CD8-positive, alpha-beta memory T cell (primary cell): ENCODE measurements at places on chromosomes 5 and 9. TPM values are rescaled to one million over a fixed set of nuclear protein-coding genes. Genes with fewer than 3 reads are reported as not detected.

- no peak for DNase-seq
Measured at GRCh38 chr9:8366161-8366926, 566.8 kb upstream of the DMAC1 start.

DNA sequence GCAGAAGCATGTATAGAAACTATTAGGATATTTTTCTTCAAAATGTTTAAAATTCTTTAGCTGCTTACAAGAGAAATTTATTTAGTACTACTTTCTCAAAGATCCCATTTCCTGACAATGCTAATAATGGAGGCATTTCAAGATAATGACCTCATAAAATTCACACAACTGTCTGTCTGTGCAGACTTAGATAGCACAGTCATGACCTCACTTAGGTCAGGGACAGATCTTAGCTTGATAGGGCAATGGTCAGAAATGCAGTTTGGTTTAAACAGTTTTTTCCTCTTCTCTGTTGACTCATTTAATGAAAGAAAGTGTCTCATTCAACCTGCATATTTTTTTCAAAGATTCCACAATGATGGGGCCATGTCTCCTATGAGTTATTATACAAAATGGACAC, 128.4 kb downstream of the GRIA1 start:
- no peak for DNase-seq

DNA sequence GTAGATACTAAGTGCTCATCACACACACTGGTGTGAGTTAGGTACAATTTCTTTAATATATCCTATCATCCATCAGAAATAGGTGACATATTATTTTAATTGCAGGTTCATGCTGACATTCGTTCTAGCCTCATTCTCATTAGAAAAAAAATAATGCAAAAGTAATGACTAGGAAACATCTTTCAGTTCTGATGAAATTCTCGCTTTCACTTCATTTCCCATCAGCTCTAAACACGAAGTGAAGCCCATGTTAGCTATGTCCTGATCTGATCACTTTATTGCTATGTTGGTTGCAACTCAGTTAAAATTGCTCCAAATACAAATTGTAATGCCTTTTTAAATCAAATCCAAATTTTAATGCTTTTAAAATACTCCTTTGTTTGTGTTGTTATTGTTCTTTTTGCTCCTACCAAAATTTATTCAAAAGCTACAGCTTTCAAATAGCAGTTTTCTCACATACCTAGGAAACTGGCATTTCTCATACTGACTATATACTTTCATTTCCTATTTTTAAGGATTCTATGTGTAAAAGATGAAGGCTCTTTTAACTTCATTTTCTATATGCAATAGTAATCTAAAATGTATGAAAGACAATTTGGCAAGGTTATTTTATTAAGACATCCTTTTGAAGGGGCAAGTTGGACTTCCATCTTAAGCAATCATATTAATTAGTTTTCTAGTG, 1237.8 kb upstream of the ACO1 start:
- no peak for DNase-seq

DNA sequence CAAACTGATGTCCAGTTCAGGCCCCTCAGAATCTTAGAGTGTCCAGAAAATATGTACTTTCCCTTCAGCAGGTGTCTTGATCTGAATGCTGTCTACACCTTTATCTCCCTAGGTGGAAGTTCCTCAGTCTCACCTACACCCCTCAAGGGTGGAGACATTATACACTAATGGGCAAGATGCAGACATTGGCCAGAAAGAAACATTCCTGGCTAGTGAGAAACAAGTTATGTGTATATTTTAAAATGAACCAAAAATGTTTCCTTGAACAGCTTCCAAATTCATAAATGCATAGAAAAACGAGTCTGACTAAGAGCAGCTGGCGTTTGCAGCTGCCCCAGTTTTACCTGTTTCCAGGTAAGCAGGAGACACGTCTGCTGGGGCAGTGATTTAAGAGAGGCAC, 140.5 kb upstream of the IRX4 start:
- no peak for DNase-seq

GRCh38 chr5:33230467-33231078, 210.2 kb upstream of the TARS1 start:
- no peak for DNase-seq

GRCh38 chr5:95983509-95983908, 21.9 kb upstream of the ELL2 start:
- DNase-seq: no peak

- no peak for DNase-seq
Measured at GRCh38 chr5:168193493-168194250, 97.8 kb upstream of the WWC1 start.

DNA sequence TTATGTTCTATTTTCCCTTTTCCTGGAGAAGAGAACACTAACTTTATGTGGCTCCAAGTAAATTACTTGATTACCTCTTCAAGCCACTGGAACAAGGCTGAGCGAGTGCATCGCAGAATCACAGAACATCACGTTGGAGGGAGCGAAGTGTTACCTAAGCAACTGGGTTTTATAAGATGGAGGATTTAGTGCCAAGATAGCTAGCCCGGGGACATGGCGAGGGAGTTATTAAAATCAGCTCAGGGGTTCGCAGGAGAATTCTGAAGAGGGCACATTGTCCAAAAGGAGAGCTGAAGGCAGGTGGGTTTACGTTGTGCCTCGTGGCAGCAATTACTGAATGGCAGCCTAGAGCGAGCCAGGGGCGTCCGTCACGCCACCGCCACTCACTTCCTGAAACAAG, 563.2 kb upstream of the ADAMTS16 start:
- no peak for DNase-seq

DNA sequence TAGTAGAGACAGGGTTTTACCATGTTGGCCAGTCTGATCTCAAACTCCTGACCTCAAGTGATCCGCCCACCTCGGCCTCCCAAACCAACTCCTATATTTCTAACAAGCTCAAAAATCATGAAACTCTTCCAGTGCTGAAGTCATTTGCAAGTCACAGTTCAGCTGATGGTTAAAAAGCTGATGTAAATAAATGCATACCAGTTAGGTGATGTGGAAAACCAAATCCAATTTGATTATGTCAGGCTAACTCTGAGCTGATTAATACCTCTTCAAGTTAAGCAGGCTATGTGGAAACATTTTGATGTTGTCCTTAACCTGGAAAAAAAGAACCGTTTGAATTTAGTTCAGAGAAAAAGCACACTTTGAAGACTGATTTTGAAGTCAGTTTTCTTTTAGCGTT, 51.0 kb downstream of the TMEM252 start:
- no peak for DNase-seq

DNA sequence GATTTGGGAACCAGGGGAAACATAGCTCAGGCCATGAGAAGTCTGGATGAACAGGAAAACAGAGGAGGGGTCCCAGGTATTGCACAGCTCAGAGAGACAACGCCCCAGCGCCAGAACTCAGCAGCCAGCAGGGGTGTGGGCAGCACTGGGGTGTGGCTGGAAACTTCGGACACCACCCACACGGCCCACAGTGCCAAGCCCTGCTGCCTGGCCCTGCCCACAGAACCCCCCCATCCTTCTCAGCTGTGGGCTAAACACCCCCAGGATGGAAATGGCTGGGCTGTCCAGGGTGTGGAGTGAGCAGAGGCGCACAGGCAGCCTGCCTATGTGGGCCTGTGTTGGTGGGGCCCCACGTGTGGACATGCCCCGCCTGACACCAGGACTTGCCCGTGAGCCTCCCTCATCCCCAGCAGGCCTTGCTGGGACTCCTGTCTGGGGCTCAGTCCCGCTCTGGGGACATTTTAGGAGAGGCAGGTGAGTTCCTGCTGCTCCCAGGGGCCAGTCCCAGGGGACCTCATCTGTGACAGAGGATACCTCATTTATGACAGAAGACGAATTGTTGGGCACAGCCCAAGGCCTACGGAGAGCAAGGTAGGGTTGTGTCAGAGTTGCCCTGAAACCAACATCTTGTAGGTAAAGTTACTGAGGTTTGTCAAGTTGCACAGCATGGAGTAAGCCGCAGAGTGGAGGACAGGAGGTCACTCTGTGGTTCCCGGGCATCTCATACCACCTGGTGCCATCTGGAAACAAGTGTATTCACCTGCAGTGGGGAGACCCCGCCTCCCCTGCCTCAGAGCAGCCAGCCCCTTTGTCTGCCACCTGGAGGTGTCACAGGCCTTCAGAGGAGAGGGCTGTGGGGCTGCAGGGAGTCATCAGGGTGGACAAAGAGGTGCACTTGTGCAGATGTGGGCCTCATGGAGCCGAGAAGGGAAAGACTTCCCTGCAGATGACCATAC, 183.2 kb downstream of the AUH start:
- DNase-seq: no peak

DNA sequence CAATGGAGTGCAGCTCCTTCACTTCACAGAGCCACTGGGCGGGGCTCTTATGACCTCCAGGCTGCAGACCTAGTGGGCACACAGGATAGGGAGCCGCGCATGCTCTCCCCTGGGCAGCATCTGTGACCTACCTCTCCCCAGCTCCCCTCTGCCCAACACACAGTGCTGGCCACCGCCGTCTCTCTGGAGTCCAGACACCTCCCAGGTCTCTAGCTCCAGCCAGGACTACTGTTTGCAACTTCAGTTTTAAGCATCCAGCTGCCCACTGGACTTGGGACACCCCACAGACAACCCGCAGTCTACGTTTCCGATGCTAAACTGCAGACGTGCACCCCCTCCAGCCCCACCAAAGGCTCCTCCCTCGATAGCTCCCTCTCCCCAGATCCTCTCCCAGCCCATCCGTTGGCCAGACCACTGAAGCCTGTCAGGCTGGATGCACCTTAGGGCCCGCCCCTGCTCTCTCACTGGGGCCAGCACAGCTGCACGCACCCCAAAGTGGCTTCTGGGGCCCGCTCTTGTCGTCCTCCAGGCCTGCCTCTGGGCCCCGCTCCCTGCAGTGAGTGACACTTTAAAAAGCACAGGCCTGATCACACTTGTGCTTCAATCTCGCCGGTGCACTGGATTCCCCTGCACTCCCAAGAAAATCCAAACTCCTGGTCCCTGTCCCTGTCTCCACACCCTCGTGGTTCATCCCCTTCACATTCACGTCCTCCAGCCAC, 11.3 kb downstream of the FLT4 start:
- no peak for DNase-seq

GRCh38 chr5:129664336-129664937, 83.5 kb upstream of the MINAR2 start:
- no peak for DNase-seq

DNA sequence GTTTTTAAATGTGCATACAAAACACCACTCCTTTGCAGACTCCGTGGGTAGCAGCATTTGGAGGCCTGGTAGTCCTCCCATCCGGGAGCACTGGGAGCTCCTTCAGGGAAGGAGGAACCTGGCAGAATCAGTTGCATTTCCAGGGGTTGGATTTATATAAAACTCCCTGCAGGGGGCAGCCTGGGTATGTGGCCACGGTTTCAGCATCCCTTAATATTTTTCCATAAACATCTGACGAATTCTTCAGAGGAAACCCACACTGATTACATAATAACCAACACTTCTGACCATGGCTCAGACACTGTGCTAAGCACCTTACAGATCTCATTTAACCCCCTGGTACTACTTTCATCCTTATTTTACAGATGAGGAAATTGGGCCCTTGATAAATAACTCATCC, 6.1 kb upstream of the AFAP1L1 start:
- DNase-seq: no peak

DNA sequence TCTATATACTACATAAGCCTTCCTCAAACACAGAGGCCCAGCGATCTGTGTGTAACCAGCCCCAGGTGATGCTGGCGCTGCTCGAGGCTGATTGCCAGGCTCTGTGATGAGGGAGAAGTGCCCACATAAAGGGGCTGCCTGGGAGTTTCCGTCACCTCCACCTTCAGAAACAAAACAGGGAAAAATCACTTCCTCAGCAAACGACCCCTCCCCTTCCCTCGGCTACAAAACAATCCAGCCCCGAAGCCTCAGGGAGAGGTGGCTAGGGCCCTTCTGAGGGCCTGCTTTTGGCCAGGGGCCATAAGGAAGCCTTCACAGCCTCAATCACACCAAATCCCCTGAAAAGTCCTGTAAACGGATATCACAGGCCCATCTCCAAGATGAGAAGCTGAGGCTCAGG, 51.1 kb downstream of the DAP start:
- DNase-seq: no peak

- no peak for DNase-seq
Measured at GRCh38 chr5:173327948-173328843, at the start of gene STC2. Gene STC2, minus strand, starts transcription at chr5:173328414. Its CDS starts 221 bp downstream, at chr5:173328193.

Gene GRXCR2
- total RNA-seq: not detected

Gene F2RL1
- total RNA-seq: 1.8 TPM

Gene CER1
- total RNA-seq: not detected

Gene NEUROG1
- total RNA-seq: not detected

Gene OR13C3
- not detected for total RNA-seq

Gene ERCC8
- total RNA-seq: 14.4 TPM

Gene ZNF483
- total RNA-seq: 2.8 TPM
